NCI-H1436 (cell line): ENCODE measurements at places on chromosomes 2 and 18.
A peak's percentile ranks its signal among the peaks of the same experiment; 100 is the strongest.

- no peak for DNase-seq
Observed at GRCh38 chr2:64274399-64275173, 130.4 kb upstream of the PELI1 start.

DNA sequence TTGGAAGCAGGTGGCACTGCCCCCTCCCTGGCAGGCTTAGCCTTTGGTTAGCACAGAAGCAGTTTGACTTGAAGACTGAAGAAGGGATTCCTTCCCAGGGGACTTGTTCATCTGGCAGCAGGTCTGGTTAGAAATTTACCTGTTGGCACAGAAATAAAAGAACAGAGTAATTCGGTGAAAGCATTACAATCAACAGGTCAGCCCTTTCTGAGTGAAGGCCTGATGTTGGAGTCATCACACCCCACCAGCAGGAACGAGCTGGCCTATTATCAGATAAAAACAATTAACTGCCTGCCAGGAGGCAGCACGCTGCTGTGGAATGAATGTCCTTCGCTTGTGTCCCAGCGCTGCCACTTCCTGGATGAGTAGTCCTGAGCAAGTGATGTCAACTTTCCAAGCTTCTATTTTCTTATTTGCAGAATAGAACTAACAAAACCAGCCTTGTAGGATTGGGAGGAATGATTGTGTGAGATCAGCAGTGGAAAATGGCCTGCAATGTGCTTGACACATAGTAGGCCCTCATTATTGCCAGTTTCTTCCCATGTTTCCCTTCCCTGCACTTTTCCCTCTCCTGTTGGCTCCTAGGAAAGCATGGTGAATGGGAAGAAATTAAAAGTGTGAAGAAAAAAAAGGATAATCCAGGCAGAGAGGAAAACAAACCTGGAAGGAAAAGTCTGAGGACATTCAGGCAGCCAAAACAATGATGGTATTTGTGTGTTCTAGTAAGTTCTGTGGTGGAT lies 29.0 kb downstream of the LGALSL start:
- no peak for DNase-seq

DNA sequence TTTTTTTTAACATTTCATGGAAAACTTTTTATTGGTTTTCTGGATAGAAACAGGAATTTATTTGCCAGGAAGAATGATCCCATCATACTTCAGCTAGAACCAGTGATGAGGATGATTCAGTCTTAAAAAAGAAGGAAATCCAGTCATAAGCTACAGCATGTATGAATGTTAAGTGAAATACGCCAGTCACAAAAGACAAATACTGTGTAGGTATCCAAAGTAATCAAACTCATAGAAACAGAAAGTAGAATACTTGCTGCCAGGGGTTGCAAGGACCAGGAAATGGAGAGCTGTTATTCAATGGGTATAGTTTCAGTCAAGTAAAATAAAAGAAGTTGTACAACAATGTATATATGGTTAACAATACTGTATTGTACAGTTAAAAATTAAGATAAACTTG lies 21.3 kb downstream of the PSME4 start:
- DNase-seq = no peak

- DNase-seq = no peak
Observed at GRCh38 chr18:77069931-77070330, 62.7 kb downstream of the MBP start.

- DNase-seq = no peak
Observed at GRCh38 chr2:204109681-204110080, 173.1 kb downstream of the ICOS start.

GRCh38 chr2:232137356-232138147 lies 176.0 kb downstream of the DIS3L2 start:
- DNase-seq = no peak

GRCh38 chr2:226818930-226819329 lies 16.9 kb upstream of the RHBDD1 start:
- DNase-seq = peak; percentile 1

DNA sequence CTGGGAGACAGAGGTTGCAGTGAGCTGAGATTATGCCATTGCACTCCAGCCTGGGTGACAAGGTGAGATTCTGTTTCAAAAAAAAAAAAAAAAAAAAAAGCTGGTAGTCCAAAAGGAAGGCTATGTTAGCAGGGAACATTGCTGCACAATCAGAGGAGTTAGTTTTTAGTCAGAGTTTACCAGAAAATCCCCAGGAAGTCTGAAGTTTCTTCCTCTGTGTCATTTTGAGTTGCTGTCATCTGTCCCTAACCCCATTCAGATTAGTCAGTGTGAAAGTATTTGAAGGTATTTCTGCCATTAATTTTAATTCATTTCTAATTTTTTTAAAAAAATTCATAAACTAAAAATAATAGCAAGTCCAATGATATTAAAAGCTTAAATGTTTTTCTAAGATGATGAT lies 33.5 kb upstream of the CERS6 start:
- DNase-seq = no peak

DNA sequence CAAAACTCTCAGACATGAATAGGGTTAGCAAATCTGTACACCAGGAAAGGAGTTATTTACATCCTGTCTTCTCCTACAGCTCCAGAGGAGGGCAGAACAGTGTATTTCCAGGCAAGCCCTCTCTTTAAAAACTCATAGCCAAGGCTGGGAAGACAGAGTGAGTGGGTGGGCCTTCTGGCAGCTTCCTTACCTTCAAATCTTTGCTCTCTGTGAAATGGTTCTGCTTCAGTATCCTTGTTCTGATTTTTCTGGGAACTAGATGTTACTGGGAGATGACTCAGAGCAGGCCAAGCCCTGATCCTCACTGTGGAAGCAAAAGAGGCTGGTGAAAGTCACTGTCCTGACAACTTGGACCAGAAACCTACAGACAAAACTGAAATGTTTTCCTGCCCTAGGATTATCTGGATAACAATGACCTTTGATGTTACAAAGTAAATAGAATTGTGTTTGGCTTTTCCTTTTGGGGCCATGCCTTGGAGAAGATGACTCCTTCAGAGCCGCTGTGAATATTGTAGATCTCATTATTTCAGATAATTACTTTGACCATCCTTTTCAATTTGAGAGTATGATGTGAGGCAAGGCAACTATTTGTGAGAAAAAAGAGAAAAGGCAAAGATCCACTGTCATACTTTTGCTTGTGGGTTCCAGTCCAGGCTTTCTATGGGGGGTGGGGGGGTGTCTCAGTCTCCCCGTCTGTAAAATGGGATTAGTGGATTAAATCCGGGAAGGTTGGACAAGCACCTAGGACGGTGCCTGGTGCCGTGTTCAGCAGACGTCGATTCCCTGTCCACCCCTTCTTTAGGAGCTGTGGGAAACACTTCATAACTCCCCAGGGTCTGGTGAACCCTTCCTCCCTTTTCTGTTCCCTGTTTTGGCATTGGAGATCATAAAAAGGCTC lies 644 bp upstream of the QPCT start:
- DNase-seq = no peak

DNA sequence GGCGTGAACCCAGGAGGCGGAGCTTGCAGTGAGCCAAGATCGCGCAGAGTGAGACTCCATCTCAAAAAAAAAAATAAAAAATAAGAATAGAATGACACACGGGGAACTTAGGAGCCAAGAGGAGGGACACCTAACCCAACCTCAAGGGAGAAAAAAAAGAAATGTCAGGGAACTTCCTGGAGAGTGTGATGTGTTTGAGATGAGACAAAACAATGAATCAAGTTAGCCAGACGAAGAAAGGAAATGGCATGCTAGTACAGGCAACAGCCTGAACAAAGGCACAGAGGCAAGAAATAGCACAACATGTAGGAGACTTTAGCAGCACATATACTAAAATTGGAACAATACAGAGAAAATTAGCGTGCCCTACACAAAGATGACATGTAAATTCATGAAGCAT lies 36.7 kb upstream of the PAPOLG start:
- no peak for DNase-seq

DNA sequence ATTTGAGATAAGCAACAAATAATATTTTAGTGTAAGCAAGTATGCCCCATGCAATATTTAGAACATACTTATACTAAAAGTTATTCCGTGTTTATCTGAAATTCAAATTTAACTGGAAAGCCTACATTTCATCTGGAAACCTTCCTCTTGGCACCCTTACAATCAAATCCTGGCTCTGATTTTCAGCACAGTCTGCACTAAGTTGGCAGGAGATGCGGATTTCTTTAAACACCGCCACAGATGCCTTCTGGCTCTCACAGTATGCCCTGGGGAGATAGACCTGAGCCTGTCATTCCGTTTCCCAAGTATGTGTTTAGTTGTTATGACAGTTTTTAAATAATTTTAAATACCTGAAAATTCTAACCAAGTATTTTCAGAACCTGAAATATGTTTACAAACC lies 7.3 kb upstream of the MLPH start:
- DNase-seq = no peak

DNA sequence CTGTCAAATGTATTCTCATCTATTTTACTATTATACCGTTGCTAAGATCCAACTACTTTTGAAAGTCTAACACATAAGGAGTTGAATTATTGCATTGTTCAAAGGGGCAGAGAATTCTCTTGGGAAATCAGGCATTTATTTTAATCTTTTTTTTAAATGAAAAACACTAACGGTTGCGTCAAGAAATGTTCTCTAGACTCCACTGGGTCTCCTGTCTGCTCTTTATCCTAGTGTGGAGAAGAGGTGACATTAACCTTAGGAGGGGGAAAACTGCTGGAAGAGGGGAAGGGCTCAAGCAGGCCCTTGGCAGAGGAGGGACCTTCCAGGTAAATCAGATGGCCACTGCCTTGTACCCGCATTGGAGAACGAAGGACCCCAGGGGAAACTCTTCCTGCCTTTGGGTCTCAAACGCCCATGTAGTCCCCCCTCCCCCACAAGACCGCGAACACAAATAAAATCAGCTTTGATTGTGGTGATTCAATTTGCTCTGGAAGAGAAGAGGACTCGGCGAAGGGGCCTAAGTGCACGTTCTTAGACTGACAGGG lies 1.1 kb upstream of the APCDD1 start:
- no peak for DNase-seq

GRCh38 chr18:11454040-11454439 lies 155.4 kb upstream of the SLC35G4 start:
- no peak for DNase-seq

- no peak for DNase-seq
Observed at GRCh38 chr2:167298017-167298416, 409.7 kb downstream of the XIRP2 start.

DNA sequence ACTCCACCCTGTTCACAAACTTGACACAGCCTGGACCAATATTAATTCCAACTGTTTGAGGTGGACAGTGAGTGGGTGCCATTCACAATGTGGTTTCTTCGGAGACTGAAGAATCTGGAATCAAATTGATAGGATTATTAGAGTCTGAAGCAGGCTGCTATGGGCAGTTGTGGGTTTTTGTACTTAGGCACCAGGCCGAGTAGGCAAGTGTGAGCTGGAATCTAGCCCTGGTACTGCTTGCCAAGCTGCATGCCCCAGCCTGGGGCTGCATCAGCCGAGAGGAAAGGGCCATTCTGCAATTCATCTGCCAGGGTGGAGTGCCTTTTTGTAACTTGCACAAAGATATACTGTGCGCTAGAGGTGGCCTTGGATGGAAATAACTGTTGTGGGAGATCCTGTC lies 654.7 kb upstream of the FANCL start:
- DNase-seq = no peak

GRCh38 chr2:16271231-16271896 lies 331.0 kb downstream of the MYCN start:
- DNase-seq = no peak

- no peak for DNase-seq
Observed at GRCh38 chr2:225725726-225726125, 326.2 kb downstream of the NYAP2 start.

- peak; percentile 5 for DNase-seq
Observed at GRCh38 chr2:75787532-75788132, 76.9 kb upstream of the GCFC2 start.

GRCh38 chr2:75276093-75277029 lies 77.0 kb upstream of the TACR1 start:
- no peak for DNase-seq

DNA sequence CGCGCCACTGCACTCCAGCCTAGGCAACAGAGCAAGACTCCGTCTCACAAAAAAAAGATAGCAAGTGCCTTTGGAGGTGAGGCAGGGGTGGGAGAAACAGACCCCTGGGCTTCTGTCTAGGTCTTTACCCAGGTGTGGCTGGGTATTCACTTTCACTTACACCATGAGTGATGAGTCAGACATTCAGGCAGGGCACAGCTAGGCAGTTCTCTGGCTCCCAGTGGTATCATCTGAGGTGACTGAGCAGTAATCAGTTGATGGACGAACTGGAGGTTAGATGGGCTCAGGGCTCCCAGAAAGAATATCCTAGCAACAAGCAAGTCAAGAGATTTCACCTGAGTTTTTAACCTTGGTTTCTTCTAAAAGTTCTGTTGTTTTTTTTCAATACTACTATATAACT lies 107.0 kb upstream of the RAB6C start:
- DNase-seq = no peak

GRCh38 chr2:29753671-29754444 lies 167.5 kb downstream of the ALK start:
- DNase-seq = no peak

- DNase-seq = no peak
Observed at GRCh38 chr2:172623249-172623965, 67.5 kb downstream of the PDK1 start.

GRCh38 chr2:170196963-170197362 lies 19.0 kb downstream of the MYO3B start:
- no peak for DNase-seq

DNA sequence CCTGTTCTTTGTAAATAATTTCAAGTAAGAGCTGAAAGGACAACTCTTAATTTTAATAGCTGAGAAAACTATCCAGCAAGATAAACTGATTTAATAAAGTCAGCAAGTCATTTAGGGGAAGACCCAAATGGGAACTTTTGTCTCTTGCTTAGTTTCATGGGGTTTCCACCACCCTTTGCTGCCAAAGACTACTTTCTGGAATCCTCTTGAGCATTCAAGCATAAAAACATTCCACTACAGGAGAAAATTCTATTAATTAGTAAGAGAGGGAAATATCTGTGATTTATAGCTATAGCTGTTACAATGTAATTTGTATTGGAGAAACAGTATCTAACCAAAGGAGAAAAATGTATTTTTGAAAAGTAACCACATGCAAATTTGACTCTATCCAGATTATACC lies 20.6 kb downstream of the EFEMP1 start:
- no peak for DNase-seq

DNA sequence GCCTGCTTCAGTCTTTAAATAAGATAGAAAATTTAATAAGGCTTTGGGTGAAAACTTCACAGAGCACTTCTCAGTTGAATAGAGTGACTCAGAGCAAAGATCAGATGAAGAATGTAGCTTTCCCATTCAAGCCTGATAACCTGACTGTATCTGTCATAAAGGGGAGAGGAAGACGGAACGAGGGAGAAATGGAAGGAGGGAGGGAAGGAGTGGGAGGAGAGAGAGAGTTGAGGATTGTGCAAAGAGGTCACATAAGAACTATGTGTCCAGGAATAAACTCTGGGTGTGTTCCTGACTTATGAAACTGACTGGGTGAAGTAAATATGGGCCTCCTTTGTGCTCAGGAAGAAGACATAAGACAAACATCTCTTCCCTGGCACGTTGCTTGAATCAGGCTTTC lies 385.5 kb downstream of the LPIN1 start:
- no peak for DNase-seq

DNA sequence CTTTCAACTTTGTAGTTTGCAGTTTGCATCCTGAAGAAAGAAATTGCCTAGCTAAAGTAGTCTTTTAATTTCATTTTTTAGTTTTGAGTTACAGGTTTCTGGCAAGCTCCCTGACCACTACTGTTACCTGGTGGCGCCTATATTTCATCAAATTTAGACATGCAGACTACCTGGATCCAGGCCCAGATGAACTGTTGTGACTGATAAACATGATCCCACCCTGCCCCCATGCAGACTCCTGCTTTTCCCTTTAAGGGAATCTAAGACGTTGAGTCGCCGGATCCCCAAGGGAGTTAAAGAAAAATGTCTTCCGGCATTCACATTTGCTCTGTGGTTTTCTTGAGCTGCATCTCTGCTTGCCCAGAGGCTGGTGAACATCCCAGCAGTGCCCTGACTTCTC lies 22.2 kb downstream of the METAP1D start:
- no peak for DNase-seq
